ENCODE measurements at places on chromosomes 7 and 10. TPM values are rescaled to one million over a fixed set of nuclear protein-coding genes. Genes with fewer than 3 reads are reported as not detected.

GRCh38 chr10:113007821-113008220 lies 57.8 kb downstream of the TCF7L2 start:
- DNase-seq = no peak

Gene ANKRD61
- not detected for total RNA-seq

- DNase-seq = no peak
Measured at GRCh38 chr10:23754179-23754578, 315.3 kb downstream of the OTUD1 start.

DNA sequence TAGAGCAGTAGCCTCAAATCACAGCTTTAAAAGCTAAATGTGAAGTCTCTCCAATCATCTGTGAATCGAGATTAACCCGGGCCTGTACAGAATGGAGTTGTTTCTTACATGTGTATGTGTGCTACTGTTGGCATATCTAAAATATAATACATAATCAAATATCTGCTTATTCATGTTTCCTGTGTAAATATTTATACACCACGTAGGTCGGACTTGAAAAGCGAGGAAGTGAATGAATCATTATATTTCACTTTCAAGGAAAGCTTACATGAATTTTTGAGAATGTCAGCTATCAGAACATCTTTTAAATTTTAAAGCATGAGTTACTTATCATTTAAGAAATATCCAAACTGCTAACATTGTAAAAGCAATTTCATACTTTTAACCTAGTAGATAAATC lies 233.3 kb downstream of the SLC25A13 start:
- DNase-seq = no peak

GRCh38 chr7:98110249-98111022 lies 3.8 kb downstream of the LMTK2 start:
- DNase-seq = no peak

DNA sequence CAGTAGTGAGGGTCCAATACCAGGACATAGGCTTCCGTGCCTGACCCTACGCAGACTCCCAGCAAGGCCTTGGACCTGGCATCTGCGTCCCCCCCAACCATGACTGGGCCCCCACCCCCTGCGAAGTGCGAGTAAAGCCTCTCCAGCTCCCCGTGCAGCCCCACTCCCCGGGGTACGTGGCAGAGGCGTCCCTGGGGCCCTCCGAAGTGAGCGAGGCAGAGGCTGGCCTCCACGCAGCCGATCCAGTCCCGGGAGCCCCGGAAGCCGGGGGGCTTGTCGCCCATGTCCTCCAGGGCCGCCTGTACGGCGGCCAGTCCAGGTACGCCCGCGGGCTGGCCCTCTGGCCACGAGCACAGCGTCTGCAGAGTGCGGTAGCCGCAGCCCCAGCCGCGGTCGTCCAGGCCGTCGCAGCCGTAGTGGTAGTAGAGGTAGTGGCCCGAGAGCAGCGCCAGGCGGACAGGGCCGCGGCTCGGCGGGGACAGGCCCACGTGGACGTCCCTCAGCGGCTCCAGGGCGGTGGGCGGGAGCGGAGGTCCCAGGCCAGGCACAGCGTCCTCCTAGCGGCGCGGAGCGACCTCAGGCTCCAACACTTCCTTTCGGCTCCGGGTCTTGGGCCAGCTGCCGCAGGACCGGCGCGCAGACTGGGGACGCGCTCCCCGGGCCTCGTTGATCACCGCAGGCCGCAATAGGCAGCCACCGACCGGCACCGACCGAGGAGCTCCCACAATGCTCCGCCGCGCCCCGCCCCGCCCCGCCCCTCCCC lies at the start of gene UFSP1:
UFSP1 (minus strand) TSS at position 728 of the 763 bp plus-strand sequence; CDS start at position 284, 444 bp downstream.
- peak; percentile 75 for DNase-seq

DNA sequence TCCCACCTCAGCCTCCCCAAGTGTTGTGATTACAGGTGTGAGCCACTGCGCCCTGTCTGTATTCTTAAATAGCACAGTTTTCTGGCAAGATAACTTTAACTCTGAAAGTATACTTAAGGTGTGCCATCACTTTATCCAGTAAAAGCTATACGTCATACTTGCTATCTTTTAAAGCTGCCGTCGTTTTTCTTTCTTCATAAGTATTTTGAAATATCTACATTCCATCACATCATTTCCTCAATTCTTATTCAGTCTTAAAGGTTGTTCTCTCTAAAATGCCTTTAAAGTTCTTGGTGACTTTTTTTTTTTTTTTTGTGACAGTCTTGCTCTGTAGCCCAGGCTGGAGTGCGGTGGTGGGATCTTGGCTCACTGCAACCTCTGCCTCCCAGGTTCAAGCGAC lies 34.7 kb downstream of the PTPN12 start:
- no peak for DNase-seq

- no peak for DNase-seq
Measured at GRCh38 chr7:118330388-118330787, 105.9 kb downstream of the ANKRD7 start.

GRCh38 chr7:49778731-49779270 lies 5.4 kb downstream of the VWC2 start:
- no peak for DNase-seq

- peak; percentile 74 for DNase-seq
Measured at GRCh38 chr10:18104223-18104872, 35.9 kb upstream of the CACNB2 start.

Gene NPM3
- total RNA-seq = 18.1 TPM

GRCh38 chr10:92847202-92847864 lies 987 bp upstream of the EXOC6 start:
- no peak for DNase-seq

GRCh38 chr10:133276435-133277201 lies at the start of gene ADAM8:
TSS of gene ADAM8 (minus strand) at chr10:133276868. CDS start at chr10:133276817, 51 bp downstream.
- DNase-seq = peak; percentile 63

GRCh38 chr7:141359262-141359661 lies 191.9 kb upstream of the AGK start:
- DNase-seq = no peak

Gene ADAM22
- 91.9 TPM for total RNA-seq

Gene SFTPA1
- total RNA-seq = not detected

DNA sequence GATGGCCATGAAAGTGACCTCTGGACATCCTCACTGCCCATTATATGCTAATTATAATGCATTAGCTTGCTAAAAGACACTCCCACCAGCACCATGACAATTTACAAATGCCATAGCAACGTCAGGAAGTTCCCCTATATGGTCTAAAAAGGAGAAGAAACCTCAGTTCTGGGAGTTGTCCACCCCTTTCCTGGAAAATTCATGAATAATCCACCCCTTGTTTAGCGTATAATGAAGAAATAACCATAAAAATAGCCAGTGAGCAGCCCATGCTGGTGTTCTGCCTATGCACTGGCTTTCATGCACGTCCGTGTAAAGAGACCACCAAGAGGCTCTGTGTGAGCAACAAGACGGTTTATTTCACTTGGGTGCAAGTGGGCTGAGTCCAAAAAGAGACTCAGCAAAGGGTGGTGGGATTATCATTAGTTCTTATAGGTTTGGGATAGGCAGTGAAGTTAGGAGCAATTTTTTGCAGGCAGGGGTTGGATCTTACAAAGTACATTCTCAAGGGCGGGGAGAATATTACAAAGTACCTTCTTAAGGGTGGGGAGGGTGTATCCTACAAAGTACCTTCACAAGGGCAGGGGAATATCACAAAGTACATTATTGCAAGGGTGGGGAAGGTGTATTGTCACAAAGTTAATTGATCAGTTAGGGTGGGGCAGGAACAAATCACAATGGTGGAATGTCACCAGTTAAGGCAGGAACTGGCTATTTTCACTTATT lies 45.6 kb downstream of the LBX1 start:
- DNase-seq = no peak

- DNase-seq = no peak
Measured at GRCh38 chr7:88458279-88458678, 151.6 kb upstream of the STEAP4 start.

Gene CCZ1B
- total RNA-seq = 123 TPM

- no peak for DNase-seq
Measured at GRCh38 chr7:44107116-44107960, 3.2 kb downstream of the AEBP1 start.

Gene NOLC1
- 59.5 TPM for total RNA-seq

DNA sequence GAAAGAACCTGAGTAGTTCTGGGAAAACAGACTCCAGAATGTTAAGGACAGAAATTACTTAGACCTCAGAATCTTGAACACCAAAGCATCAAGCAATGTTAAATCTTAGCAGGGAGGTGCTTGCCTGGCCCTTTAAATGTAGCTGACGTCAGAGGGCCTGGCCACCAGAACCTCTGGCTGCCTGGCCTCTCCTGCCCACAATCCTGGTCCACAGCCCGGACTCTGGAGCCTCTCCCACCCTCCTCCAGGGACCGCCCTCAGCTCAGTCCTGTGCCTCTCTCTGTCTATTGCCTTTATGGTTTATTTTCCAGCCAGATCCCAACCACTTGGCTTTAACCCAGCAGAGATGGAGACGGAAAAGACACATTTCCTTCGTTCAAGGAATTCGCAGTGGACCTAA lies 42.2 kb upstream of the EGR2 start:
- no peak for DNase-seq

GRCh38 chr10:16941870-16942269 lies 124.6 kb upstream of the RSU1 start:
- DNase-seq = no peak

- no peak for DNase-seq
Measured at GRCh38 chr10:132064771-132065437, 842 bp upstream of the JAKMIP3 start.

DNA sequence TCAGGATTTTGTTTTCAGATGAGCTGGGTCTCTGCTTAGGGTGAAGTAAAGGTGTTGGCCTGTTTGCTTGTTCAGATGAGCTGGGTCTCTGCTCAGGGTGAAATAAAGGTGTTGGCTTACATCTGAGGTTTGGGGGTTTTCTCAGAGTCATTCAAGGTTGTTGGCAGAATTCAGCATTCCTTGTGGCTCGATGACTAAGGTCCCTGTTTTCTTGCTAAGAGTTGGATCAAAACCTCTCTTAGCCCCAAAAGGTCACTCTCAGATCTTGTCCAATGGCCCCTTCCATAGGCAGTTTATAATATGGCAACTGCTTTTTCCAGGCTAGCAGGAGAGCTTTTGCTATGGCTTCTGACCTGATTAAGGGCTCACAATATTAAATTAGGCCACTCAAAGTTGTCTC lies 106.6 kb downstream of the ADAM22 start:
- no peak for DNase-seq

Gene TRPV5
- 0.15 TPM for total RNA-seq

DNA sequence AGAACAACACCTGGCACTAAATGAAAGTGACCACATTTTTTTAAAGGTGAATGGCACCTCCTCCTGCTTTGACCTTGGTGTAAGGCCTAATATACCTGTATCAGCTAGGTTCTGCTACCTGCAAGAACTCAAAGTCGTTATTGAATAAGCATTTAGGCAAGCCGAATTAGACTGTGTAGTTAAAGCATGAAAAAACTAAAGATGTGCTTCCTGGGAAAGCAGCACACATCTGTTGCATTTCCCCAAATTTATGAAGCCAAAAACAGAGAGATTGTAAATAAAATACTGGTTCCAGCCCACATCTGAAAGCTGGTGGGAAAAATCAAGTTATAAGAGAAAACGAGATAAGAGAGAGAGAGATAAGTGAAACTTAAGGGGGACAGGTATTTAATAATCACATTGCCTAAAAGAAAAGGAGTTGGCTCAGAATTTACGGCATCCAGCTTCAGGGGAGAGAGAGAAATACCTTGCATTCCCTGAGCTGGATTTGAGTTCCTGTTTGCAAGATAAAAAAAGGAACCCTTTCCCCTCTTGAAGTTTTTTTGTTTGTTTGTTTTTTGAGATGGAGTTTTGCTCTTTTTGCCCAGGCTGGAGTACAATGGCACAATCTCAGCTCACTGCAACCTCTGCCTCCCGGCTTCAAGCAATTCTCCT lies 1.8 kb upstream of the XPNPEP1 start:
- DNase-seq = no peak

Gene RNF32
- total RNA-seq = 2.2 TPM

DNA sequence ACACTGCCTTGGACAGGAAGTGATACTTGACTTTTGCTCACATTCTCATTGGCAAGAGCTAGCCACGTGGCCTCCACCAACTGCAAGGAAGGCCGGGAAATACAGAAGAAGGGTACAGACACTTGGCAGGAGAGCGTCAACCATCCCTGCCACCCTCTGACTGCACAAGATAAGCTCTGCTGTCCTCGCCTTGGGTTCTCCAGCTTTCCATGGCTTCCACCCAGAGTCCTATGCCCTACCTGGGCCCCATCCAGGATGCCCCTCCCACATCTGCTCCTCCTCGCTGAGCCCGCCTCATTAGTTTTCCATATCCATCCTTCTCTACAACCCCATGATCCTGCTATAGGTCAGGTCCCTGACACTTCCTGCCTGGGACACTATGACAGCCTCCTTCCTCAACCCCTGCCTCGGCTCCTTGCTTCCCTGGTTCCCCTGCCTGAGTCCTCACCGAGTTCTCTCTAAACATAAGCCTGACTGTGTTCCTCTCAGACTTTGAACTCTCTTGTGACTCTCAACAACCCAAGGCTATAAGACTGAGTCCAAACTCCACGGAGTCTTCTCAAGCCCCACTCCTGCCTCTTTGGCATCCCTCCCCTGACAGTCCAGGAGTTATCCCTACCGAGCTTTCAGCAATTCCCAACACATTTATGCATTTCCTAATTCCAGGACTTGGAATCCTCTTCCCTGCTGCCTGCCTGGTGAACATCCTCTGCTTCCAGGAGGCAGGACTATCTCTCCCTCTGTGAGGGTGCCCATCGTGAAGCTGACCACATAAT lies 23.2 kb upstream of the GDF10 start:
- no peak for DNase-seq

Gene LIPM
- not detected for total RNA-seq

GRCh38 chr10:90276894-90277475 lies 575.6 kb downstream of the KIF20B start:
- no peak for DNase-seq

- DNase-seq = peak; percentile 39
Measured at GRCh38 chr10:97204826-97205679, 19.3 kb upstream of the SLIT1 start.

Gene FAM204A
- 43.6 TPM for total RNA-seq

DNA sequence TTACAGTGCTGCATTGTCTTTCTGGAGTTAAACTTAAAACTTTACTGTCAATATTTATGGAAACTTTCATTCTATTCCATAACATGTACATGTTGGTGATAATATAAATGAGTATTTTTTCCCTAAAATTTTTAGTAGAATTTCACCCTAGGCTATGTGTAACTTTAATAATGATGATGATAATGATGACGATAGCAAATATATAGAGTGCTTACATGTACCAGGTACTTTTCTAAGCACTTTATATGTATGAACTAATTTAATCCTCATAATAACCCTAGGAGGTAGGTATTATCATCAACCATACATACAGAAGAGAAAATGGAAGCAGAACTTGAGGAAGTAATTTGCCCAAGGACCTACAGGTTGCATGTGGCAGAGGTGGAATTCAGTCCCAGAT lies 85.6 kb downstream of the LRRTM3 start:
- no peak for DNase-seq

DNA sequence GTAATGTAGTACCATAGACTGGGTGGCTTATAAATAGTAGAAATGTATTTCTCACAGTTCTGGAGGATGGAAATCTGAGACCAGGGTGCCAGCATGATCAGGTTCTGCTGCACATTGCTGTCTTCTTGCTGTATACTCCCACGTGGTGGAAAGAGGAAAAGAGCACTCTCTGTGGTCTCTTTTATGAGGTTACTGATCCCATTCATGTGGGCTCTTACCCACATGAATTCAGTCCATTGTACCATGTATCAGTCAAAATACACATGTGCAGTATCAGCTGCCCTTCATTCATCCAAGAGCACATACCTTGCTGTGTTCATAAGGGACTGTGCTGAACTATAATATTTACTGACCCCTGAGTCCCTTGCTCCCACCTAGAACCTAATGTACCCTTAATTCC lies 17.1 kb downstream of the PNLIPRP2 start:
- DNase-seq = no peak

Gene CLCN1
- total RNA-seq = 0.56 TPM
